ENCODE measurements at places on chromosomes 16 and 17. TPM values are rescaled to one million over a fixed set of nuclear protein-coding genes. Genes with fewer than 3 reads are reported as not detected.

GSG1L gene
- total RNA-seq: not detected

RHBDL3 gene
- total RNA-seq: 0.33 TPM

DNA sequence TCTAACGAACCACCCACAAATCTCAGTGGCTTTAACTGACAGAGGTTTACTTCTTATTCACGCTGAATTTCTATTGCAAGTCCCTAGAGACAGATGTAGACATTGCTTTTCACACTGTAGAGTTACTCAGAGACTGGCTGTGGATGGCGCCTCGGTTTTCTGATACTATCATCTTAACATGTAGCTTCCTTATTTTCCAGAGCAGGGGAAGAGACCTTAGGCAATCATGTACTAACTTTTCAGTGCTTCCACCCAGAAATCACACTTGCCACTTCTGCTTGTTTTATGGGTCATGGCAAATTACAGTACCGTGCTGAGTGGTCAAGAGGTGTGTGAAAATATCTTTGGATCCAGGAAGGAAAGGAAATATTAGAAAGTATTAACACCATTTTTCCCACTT, 65.4 kb downstream of the MAF start:
- H3K4me3 ChIP-seq: no peak overlapping the region
- no peak for DNase-seq
- H3K27me3 ChIP-seq: no peaks in the 10 kb centered on the region
- H3K36me3 ChIP-seq: no peaks in the 10 kb centered on the region
- no peaks in the 10 kb centered on the region for H3K4me1 ChIP-seq

DNA sequence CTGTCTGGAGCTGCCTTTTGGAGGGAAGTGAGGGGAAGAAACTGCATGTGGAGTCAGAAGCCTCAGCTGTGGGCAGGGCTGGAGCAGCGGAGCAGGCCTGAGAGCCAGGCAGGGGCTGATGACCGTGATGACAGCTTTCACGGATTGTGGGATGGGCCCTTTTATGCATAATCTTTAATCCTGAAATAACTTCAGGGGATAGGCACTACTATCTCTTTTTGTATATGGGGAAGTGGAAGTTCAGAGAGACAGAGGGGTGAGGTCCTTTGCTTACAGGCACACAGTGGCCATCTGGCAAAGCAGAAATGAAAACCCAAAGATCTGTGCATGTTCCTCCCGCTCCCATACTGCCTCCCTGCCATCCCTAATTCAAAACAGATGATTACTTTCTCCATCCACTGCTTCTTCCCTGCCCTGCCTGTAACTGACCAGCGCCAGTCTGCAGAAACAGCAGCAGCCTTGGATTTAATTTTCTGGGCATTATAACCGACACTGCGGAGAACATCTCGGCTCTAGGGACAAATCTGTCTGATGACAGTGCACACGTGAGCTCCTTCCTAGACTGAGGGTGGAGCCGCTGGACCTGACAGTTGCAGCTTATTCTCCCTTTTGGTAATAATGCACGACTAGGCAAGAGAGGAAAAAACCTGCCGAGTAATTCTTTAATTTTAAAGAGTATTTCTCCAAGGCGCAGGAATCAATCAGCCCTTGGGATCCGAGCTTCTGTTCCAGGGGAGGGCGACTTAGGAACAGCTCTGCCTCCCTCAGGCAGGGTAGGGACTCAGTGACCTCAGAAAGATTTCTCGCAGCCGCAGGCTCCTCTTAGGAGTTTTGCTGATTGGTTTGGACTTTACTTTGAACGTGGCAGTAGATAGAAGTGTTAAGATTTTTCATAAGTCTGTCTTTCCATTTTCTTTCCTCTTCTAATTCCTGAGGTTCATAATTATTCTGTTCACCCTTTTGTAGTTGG, 95.4 kb downstream of the UTP18 start:
- no peak overlapping the region for H3K27ac ChIP-seq
- H3K4me1 ChIP-seq: no peaks in the 10 kb centered on the region
- H3K27me3 ChIP-seq: no peaks in the 10 kb centered on the region
- DNase-seq: no peak

GRCh38 chr17:42361781-42362186, 26.5 kb downstream of the STAT3 start:
- H3K27ac ChIP-seq: no peak overlapping the region
- H3K4me1 ChIP-seq: peaks cover 33% of the 10 kb centered on the region
- H3K4me3 ChIP-seq: no peak overlapping the region
- peaks cover 5% of the 10 kb centered on the region for H3K36me3 ChIP-seq
- no peaks in the 10 kb centered on the region for H3K27me3 ChIP-seq

DNA sequence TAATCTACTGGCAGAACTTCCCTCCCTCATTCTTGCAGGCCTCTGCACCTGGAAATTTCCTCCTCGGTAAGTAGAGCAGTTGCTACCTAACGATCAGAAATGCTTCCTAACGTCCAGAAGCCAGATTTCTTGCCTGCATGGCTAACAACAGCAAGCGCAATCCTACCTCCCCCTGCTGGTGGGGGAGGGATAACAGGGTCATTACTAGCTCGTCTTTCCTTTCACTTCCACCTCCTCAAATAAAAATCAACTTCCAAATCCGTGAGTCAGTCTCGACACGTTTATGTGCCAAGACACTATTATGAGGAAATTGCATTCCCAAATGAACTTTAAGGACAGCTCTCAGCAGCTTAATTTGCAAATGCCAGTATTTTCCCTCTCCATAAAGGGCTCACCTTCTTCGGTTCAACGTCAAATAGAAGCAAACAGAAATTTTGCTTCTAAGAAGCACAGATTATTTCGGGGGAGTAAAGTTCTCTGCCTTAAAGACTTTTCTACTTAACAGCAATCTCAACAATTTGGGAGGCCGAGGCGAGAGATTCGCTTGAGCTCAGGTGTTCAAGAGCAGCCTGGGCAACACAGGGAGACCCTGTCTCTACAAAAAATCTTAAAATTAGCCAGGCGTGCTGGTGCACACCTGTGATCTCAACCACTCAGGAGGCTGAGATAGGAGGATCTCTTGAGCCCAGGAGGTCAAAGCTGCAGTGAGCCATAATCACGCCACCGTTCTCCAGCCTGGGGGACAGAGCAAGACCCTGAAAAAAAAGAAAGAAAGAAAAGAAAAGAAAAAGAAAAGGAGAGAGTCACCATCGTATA, 188.6 kb upstream of the PSMD7 start:
- no peaks in the 10 kb centered on the region for H3K27me3 ChIP-seq
- H3K4me3 ChIP-seq: no peak overlapping the region
- H3K36me3 ChIP-seq: no peaks in the 10 kb centered on the region
- DNase-seq: no peak
- H3K27ac ChIP-seq: no peak overlapping the region

DNA sequence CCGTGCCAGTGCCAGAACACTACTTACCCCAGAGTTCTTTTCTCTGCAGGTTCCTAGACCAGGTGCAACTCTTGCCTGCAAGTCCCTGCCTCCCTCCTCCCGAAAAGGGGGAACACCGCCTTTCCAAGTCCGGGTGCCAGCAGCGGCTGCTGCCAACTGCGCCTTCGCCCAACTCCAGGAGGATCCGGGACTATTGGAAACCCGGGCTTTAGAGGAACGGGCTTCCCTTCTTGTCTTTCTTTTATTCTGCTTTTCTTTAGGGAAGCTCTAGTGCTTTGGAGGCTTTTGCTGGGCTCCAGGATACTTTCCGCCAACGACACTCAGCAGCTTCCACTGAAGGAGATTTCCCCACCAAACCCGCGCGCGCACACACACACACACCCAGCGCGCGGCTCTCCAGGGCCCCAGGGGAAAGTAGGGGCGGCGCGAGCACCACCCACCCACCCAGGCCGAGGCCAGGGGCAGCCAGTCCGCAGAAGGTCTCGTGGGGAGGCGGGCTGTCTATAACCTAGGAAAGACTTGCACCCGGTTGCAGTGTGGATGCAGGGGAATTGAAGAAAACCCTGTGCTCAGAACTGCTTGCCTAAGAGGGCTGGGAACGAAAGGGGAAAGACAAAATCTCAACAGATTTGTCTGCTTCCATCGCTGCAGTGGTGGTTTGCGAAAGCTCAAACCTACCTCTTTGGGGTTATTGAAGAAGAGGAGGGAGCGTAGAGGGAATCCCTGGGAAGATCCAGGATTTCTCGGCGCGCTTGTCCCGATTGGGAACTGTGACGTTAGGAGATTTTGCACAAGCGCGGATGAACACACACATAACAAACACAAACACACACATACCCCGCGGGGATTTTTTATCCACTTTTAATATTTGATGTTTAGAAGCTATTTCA, 977 bp upstream of the CA10 start:
- H3K36me3 ChIP-seq: no peaks in the 10 kb centered on the region
- no peak overlapping the region for H3K27ac ChIP-seq
- no peaks in the 10 kb centered on the region for H3K4me1 ChIP-seq
- no peak for DNase-seq
- H3K4me3 ChIP-seq: no peak overlapping the region

DNA sequence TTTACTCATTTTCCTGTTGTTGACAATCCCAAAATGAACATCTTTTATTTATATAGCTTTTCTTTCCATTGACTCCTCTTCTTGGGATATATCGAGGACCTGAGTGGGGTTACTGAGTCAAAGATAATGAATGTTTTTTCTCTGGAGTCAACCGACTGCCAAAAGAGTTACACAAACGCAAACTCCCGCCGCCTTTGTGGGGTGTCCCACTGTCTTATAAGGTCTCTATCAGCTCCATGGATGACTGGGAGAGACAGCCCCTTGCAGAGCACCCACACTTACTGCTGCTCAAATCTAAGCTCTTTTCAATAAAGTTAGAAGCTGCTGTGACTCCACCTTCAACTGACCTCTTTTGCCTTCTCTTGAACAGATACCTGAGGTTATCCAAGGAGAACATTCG, 25.2 kb downstream of the C16orf78 start:
- no peaks in the 10 kb centered on the region for H3K4me1 ChIP-seq
- DNase-seq: no peak
- no peaks in the 10 kb centered on the region for H3K27me3 ChIP-seq
- no peaks in the 10 kb centered on the region for H3K36me3 ChIP-seq
- H3K4me3 ChIP-seq: no peak overlapping the region
- no peak overlapping the region for H3K27ac ChIP-seq

DNA sequence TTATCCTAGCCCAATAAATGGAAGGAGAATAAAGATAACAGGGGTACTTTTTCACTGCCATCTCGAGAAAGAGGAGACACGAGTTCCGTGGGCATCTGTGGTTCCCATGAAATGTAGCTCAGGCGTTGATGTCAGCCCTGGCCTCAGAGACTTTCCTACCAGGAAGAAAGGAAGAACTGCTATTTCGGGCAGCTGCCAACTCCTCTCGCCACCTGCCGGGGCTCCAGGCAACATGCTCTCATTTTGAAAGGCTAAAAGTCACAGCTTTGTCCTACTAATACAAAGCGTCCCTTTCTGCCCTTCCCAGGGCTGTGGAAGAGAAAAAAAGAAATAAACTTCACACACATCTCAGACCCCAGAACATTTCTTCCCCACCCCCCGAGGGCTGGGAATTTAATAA, 65.8 kb downstream of the DHRS7C start:
- no peaks in the 10 kb centered on the region for H3K36me3 ChIP-seq
- H3K4me1 ChIP-seq: no peaks in the 10 kb centered on the region
- H3K4me3 ChIP-seq: no peak overlapping the region
- H3K27ac ChIP-seq: no peak overlapping the region
- H3K27me3 ChIP-seq: no peaks in the 10 kb centered on the region
- no peak for DNase-seq

DNA sequence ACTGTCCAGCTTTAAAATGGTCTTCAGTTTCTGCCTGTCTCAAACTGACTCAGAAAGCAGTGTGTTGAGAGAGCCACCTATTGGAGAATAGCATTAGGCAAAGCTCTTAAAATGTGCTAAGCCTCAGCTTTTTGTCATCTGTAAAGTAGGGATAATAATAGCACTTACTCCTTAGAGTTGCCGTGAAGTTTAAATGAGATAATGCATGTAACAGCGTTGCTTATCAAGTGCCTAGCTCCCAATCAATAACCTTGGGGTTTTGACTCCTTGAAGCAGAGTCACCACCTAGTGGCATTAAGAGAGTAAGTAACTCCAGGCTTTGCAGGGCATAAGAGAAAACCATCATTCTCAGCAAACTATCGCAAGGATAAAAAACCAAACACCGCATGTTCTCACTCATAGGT, 163.3 kb downstream of the HS3ST2 start:
- no peaks in the 10 kb centered on the region for H3K27me3 ChIP-seq
- H3K4me1 ChIP-seq: no peaks in the 10 kb centered on the region
- no peak overlapping the region for H3K4me3 ChIP-seq
- DNase-seq: no peak

GRCh38 chr16:85567101-85567866, 45.8 kb upstream of the GSE1 start:
- no peaks in the 10 kb centered on the region for H3K27me3 ChIP-seq
- peak overlapping the region; percentile 68 for H3K27ac ChIP-seq
- peaks cover 63% of the 10 kb centered on the region for H3K4me1 ChIP-seq
- no peak overlapping the region for H3K4me3 ChIP-seq
- no peak for DNase-seq

GRCh38 chr17:67834634-67835033, 9.3 kb downstream of the BPTF start:
- H3K4me1 ChIP-seq: peaks cover 62% of the 10 kb centered on the region
- H3K27ac ChIP-seq: no peak overlapping the region
- H3K4me3 ChIP-seq: no peak overlapping the region
- DNase-seq: no peak

GRCh38 chr16:11316331-11317015, 28.8 kb upstream of the RMI2 start:
- H3K27ac ChIP-seq: no peak overlapping the region
- DNase-seq: no peak
- H3K27me3 ChIP-seq: no peaks in the 10 kb centered on the region
- H3K4me3 ChIP-seq: no peak overlapping the region

DNA sequence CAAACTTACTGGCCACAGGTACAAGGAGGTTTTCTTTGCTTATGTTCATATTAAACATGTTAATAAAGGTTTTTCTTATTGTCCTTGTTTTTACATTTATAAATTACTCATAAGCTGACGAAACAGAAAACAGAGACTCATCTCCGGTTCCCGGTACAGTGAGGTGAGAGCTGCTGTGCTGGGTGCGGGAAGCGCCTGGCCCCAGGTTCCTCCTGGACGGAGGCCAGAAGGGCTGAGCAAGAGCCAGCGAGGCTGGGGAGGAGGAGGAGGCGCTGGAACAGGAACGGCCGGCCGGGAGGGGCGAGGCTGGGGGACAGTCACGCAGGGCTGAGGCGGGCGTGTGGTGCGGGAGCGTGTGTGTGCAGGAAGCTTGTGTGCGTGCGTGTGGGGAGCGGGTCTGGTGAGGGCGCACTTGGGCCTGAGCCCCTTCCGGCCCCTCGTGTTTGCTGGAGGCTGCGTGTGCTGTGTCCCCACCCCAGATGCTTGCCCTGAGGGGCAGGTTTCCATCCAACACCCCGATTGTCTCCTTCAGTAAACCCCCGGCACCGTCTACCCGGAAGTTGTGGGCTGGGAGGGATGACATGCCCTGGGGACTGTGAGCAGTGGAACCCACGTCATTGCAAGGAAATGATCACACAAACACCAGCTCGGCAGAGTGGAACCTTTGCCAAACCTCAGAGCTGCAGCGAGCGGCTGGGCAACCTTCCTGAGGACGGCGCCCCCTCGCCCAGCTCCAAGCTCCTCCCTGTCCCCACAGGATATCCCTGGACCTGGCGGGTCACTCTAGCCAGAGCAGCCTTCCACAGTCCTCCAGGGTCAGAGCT, 19.5 kb downstream of the CD7 start:
- H3K27ac ChIP-seq: peak overlapping the region; percentile 95
- peak overlapping the region; percentile 79 for H3K4me3 ChIP-seq
- H3K27me3 ChIP-seq: no peaks in the 10 kb centered on the region
- peaks cover 66% of the 10 kb centered on the region for H3K4me1 ChIP-seq
- DNase-seq: peak; percentile 97
- H3K36me3 ChIP-seq: no peaks in the 10 kb centered on the region

- no peak for DNase-seq
- no peak overlapping the region for H3K4me3 ChIP-seq
- no peaks in the 10 kb centered on the region for H3K27me3 ChIP-seq
Measured at GRCh38 chr16:17037499-17037898, 433.3 kb downstream of the XYLT1 start.
